Mammary epithelial cell (primary cell): ENCODE measurements at places on chromosomes 5 and 9.

DNA sequence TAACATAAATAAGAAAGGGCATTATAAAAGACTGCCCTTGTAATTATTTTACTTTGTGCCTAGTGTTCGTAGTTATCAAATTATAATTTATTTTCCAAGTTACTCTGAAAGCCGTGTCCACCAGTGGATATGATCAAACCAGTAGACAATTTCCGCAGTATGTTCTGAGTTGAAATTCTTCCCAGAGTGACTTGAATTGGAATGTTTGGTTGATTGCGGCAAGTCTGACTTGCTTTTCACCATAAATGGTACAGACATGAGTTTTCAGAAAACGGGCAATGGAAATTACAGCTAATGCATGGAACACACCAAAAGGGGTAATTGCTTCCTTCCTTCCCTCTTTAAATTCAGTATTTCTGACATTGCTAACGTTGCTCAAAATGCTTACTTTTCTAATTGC, 56.6 kb downstream of the CHSY3 start:
- DNase-seq = no peak

DNA sequence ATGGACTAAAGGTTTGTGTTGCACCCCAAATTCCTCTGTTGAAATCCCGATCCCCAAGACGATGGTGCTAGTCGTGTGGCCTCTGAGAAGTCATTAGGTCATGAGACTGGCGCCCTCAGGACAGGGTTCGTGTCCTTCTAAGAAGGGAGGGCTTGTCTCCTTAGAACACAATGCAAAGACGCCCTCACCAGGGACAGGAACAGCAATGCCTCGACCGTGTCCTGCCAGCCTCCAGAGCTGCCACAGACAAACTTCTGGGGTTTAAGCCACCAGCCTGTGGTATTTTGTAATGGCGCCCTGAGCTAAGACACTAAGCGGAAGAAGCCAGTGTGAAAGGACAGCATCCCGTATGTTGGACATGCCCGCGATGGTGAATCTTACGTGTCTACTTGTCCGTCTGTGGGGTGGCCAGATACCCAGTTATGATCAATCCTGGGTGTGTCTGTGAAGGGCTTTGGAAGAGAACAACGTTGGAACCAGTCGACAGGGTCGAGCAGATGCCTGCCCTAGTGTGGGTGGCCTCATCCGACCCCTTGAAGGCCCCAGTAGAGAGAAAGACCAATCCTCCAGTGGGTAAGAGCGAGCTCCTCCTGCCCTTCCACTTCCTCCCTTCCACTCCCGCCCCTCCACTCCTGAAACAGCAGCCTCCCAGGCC, 279.2 kb upstream of the IRX2 start:
- DNase-seq = no peak

GRCh38 chr5:123180178-123180577, 91.1 kb downstream of the PRDM6 start:
- DNase-seq = no peak

DNA sequence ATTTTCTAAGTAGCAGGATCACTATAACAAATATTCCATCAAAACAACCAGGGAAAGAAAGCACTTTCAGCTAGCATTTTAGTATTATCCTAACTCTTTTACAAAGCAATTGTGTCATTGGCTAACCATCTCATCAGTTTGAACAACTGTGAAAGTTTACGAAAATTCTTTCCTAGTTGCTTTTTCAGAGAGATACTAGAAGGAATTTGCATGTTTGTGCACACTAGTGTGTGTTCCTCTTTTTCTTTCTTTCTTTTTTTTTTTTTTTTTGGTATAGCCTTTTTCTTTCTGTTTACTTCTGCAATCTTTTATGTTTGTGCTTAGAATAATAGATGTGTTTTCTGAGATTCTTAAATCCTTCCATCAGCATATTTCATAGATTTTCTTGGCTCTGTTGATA, 124.7 kb upstream of the SEMA6A start:
- no peak for DNase-seq

DNA sequence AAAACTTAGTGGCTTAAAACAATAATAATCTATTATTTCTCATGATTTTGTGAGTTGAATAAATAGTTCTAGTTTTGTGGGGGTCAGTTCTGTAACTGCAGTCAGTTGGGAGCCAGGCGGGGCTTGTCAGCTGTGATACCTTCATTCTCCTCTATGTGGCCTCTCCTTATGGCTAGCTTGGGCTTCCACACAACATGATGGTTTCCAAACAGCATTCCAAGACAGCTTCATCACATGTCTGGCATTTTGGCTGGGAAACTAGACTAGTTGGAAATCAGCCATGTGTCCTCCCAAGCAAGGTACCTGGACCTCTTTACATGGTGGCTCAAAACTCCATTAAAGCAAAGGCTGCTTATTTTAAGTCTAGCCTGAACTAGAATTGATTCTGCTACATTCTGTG, 61.4 kb upstream of the RANBP3L start:
- DNase-seq = peak; percentile 44

GRCh38 chr9:91089405-91090129, 272.2 kb downstream of the AUH start:
- peak; percentile 29 for DNase-seq

DNA sequence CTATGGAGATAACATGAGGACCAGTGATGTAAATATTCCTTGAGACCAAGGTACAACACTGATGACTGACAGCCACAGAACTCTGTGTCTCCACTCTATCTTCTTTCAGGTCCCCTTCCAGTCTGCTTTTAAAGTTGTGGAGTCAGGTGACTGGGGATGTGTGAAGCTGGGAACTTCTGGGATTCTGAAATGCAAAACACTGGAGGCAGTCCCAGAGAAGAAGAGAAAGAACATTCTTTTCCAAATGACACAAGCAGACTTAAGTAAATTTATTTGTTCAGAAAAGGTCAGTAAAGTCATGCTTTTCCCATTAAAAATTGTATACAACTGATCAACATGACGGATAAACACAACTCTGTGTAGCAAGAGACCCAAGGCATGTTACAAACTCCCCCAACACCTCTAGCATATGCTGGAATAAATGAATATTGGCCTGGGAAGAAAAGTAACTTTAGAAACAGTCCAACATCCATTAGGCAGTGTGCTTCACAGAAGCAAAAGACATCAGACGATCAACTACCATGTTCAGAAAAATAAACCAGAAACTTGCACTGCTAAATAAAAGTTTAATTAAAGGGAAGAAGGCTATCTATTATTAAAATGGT, 92.4 kb upstream of the IFNK start:
- DNase-seq = no peak

DNA sequence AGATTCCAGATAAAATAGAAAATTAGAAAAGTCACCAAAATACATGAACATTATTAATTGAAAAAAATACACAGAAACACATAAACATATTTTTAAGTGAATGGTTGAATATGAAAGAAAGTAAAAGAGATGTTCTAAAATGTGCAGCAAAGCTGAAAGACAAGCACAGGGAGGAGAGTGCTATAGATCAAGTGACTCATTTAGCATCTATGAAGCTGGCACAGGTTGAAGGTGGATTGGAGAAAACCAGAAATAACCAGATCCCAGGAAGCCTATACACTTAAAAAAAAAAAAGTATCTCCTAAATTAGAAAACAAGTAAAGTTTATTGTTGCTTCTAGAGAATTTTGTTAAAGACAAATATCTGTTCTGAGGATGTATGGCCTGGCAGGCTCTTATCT, 338.9 kb downstream of the CDH12 start:
- DNase-seq = peak; percentile 40

DNA sequence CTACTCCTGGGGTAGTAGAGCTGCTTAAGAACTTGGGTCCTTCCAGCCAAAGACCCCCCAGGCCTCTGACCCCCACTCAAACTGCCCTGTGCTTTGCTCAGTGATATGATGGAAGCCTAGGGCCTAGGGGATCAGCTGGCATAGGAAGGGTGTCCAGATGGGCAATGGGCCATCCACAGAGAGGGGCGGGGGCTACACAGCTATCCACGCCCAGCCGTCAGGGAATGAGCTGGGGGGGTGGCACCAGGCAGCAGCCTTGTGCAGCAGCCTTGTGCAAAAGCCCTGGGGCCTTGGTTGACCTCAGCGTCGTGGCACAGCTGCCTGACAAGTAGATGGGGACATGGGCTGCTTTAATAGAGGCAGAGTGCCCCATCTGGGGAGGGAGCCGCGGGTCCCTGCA, 43.2 kb downstream of the DAB2IP start:
- DNase-seq = no peak

GRCh38 chr5:171845857-171846256, 60.2 kb downstream of the SMIM23 start:
- DNase-seq = no peak

DNA sequence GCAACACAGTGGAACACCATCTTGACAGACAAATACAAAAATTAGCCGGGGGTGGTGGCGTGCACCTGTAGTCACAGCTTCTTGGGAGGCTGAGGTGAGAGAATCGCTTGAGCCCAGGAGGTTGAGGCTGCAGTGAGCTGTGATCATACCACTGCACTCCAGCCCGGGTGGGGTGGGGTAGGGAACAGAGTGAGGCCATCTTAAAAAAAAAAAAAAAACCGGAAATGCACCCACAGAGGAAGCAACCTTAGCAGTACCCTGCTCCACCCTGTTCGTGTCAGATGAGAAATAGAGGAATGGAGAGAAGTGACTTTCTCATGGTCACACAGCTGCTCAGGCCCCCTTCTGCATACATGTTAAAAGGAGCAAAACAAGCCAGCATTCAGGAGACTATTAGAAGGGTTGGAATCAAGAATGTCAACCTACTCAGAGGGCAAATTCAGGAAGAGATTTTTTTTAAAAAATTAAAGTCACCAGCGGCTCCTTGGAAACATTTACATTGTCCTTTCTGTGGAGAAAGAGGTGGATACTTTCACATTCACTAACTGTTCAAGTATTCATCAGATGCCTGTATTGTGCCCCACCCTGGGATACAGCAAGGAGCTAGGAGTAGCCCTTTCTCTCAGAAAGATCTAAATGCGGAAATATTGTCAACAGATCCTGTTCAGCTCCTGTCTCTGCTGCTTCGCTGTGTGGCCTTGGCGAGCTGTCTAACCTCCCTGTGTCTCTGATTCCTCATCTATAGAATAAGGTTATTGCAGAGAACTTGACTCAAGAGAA, 41.0 kb downstream of the CYFIP2 start:
- DNase-seq = no peak

GRCh38 chr9:114011313-114011712, 66.8 kb downstream of the AMBP start:
- DNase-seq = no peak

DNA sequence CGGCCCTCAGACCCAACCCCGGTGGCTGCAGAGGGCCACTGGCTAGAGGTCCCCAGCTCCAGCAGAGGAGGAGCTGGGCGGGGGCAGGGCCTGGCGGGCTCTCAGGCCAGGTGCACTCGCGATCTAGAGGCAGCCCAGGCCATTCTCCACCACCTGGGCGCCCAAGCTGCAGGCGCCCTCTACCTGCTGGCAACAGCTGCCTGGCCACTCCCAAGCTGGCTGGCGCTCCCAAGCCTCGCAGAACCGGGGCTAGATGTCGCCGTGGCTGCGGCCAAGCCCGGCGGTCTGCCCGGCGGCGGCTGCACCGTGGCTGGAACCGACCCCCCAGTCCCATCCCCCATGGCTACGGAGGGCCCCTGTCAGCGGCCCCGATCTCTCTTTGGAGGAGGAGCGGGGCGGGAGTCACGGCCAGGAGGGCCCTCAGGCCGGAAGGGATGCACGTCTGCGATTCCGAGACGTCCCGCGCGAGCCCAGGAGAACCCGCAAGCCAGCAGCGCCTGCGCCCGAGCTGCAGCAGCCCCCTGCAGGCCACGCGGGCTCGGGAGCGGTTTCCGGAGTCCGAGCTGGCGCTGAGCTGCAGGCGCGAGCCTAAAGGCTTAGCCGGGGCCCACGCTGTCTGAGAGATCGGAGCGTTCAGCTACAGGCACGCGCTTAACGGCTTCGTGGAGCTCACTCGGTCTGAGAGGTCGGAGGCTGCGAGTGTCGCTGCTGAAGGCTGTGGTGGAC, 44.3 kb upstream of the BICD2 start:
- DNase-seq = peak; percentile 89
